ENCODE measurements at places on chromosomes 2 and 18.

GRCh38 chr2:180219491-180219890 is 212.4 kb upstream of the CWC22 start:
- no peak for DNase-seq

DNA sequence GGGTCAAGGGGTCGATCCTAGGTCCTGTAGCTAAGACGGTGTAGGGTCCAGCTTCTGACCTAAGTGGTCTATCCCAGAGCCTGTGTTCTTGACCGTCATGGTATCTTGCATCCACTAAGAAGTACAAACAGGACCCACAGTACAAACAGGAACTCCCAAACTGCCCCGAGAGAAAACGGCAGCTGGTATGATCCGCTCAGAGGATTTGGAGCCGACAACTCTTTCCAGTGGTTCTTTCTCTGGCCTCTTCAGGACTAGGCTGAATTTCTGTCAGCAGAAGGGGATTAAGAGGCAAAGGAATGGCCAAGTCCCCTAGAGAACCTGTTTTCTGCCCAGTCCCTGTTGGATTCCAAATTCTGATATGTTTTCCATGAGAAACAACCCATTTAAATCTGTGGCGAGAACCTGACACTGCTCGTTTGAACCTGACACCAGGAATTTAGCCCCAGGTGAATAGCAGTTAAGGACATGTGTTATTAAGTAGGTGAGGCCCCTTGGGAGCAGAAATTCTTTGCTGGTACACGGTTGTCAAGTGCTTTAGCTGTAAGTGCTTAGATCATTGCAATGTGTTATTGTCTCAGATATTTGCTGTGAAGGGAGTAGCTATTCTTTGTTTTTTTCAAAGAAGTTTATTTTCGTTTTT is 50.5 kb upstream of the TXNDC2 start:
- no peak for DNase-seq

GRCh38 chr2:144377914-144378313 is 142.0 kb downstream of the ZEB2 start:
- peak; percentile 55 for DNase-seq

DNA sequence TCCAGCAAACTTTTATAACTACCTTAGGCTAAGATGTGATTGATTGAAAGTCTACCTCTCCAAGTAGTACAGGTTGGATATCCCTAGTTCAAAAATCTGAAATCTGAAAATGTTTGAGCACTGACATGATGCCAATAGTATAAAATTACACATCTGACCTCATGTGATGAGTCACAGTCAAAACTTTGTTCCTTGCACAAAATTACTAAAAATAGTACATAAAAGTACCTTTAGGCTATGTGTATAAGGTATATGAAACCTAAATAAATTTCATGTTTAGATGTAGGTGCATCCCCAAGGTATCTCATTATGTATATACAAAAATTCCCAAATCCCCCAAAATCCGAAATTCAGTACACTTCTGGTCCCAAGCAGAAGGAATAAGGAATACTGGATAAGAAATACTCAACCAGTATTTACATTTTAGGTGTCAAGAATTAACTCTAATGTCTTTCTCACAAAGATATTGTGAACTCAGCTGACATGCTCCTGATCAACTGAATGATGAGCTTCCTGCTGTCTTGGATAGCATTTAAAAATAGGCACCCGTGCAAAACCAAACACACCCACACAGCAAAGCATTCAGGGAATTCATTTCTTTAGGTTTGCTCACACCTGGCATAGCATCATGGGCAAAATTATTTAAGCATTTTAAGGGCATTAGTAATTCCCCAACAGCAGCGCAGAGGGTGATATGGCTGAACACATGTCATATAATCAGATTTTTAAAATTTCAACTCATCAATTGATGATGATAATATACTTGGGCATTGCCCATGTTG is 497.4 kb upstream of the MEIS1 start:
- DNase-seq, result no peak

DNA sequence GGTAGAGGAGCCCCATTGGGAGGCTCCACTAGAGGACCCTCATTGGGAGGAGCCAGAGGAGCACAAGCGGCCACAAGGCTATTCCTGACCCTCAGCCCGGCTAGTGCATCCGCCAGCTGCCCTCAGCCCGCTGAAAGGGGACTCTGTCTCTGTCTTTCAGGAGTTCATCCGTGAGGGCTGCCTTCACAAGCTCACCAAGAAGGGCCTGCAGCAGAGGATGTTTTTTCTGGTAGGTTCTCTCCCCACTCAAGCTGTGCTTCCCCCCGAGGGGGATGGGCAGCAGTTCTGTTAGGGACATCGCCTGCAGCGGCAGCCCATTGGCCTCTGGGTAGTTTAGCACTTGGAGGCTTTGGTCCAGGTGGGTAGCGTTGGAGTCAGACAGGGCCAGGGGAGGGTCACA is 25.1 kb downstream of the STK25 start:
- no peak for DNase-seq

- no peak for DNase-seq
Observed at GRCh38 chr2:95343429-95344214, 46.5 kb downstream of the KCNIP3 start.

All from hematopoietic multipotent progenitor cell treated with erythropoietin and hydrocortisone succinate and interleukin-3 and kit ligand, for 4 days (in vitro differentiated cells).